DMS53 (cell line): ENCODE measurements at places on chromosomes 11 and 22.

GRCh38 chr11:122743949-122744348 is 88.4 kb downstream of the UBASH3B start:
- DNase-seq, result no peak

GRCh38 chr11:121757480-121758125 is 304.8 kb upstream of the SORL1-AS1 start:
- peak; percentile 25 for DNase-seq

DNA sequence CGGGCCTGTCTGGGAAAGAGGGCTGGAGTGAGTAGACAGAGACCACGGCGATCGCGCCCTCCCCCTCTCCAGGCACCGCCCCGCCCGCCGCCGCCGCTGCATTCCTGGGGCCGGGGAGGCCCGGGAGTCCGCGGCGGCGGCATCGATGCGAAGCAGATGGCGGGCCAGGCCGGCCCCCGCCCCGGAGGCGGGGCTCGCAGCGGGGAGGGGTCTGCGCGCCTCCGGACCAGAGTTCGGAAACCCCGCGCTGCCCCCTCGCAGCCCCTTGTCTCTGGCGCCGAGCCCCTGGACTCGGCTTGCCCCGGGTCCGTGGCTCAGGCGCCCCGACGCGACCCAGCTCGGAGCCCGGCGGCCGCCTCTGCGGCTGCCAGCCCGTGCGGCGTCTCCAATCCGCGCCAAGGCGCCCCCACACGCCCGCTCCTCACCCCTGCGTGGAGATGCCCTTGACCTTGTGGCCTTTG is 1.3 kb downstream of the SCARF2 start:
- DNase-seq, result no peak

DNA sequence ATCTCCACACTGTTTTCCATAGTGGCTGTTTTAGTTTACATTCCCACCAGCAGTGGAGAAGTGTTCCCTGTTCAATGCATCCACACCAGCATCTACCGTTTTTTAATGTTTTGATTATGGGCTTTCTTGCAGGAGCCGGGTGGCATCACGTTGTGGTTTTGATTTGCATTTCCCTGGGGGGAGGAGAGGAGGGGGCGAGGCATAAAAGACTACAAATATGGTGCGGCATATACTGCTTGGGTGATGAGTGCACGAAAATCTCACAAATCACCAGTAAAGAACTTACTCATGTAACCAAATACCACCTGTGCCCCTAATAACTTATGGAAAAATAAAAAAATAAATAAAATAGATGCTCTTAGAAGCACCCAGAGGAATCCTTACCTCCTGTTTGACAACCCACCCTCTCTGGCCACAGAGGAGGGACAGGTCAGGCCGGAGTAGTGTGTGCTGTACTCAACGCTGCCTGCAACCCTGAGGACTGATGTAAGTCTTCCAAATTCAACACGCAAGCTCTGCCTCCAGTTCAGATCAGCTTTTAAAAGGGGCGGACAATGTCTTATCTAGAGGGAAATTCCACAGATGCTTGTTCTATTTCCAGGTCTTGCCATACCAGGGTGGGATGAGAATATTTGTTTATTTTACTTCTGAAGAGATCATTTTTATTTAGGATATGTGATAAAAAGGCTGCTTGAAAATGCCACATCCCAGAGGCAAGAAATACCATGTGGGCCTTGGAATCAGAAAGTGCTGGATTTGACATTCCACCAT is 329.6 kb upstream of the B3GAT1 start:
- DNase-seq, result no peak

GRCh38 chr11:134764367-134764766 is 352.3 kb upstream of the B3GAT1 start:
- DNase-seq, result no peak

DNA sequence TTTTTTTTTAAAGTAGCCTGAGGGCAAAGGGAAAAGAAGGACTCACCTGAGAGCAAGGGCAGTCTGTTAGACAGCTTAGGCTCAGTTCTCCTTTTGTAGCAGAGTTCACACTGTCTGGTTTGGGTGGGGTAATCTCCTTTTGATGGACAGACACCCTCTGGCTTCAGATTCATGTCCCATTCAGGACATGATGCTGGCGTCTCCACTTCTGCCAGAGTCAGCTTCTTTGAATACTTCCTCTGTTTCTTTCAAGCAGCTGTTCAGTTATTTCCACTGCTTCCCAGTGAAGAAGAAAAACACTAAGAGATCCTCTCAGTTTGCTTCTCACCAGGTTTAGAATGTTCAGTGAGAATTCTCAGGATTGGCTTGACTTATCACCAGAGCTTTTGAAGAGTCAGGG is 79.0 kb upstream of the HSD17B12 start:
- no peak for DNase-seq

DNA sequence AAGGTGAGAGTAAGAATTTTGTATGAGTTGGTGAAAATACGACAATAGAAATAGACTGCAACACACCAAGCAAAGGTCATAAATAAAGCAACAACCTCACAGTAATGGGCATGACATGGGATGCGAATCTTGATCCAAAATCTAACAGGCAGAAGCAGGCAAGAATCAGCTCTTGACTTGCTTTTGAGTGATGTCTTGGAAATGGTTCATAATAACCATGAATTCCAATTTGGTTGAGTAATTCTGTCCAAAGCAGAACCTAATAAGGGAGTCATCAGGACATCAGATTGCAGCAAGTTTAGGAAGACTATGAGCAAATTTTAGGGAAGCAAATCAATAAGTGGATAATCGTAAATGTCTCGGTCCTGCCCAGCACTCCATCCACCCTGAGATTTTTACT is 224.0 kb upstream of the ISX start:
- no peak for DNase-seq

- no peak for DNase-seq
Observed at GRCh38 chr11:64654958-64655541, 64.0 kb downstream of the SLC22A12 start.
